ENCODE measurements at places on chromosomes 16 and 17.
A peak's percentile ranks its signal among the peaks of the same experiment; 100 is the strongest.

DNA sequence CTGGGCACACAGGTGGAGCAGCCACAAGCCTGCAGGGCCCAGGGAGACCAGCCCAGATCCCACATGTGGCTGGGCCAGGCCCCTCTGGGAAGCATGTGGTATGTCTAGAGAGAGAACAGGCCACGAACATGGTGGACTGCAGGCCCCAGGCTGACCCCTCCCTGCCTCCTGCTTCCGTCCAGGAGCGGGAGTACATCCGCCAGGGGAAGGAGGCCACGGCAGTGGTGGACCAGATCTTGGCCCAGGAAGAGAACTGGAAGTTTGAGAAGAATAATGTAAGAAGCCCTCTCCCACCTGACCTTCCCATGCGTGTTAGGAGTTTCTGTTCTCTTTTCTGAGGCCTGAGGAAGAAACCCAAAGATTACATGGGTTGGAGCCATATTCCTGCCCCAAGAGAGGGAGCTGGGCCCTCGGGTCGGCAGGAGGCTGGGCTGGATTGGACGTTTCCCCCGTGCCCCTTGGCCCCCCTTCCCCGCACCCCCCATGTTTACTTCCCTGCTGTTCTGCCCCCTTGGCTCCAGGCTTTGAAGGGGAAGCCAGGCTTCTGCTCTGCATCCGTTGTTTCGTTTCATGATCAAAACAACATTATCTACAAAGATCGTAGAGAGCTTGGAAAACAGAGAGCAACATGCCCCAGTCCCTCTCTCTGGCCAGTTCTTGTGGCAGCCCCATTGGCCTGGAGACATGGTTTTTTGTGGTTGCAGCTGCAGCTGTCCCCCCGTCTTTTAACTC lies 5.7 kb upstream of the TCAP start:
- no peak overlapping the region for H3K27ac ChIP-seq
- no peaks in the 10 kb centered on the region for H3K27me3 ChIP-seq
- no peak overlapping the region for H3K4me3 ChIP-seq
- peaks cover 22% of the 10 kb centered on the region for H3K36me3 ChIP-seq
- DNase-seq, result no peak
- no peaks in the 10 kb centered on the region for H3K4me1 ChIP-seq

DNA sequence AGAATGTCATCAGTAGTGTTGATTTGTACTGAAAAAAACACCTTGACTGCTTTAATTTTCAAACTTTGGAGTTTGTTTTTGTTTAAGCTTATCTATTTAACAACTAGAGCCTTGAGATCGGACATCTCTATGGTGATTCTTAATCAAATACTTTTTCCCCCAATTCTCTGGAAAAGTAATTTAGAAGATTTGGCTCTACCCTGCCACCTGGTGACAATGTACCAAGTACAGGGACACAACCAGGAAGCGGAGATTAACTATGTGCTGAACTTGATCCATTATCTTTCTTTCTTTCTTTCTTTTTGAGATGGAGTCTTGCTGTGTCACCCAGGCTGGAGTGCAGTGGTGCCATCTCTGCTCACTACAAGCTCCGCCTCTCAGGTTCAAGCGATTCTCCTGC lies 30.8 kb downstream of the USP43 start:
- H3K27me3 ChIP-seq, result no peaks in the 10 kb centered on the region
- no peaks in the 10 kb centered on the region for H3K4me1 ChIP-seq
- no peak overlapping the region for H3K27ac ChIP-seq
- no peak overlapping the region for H3K4me3 ChIP-seq
- H3K36me3 ChIP-seq, result no peaks in the 10 kb centered on the region

DNA sequence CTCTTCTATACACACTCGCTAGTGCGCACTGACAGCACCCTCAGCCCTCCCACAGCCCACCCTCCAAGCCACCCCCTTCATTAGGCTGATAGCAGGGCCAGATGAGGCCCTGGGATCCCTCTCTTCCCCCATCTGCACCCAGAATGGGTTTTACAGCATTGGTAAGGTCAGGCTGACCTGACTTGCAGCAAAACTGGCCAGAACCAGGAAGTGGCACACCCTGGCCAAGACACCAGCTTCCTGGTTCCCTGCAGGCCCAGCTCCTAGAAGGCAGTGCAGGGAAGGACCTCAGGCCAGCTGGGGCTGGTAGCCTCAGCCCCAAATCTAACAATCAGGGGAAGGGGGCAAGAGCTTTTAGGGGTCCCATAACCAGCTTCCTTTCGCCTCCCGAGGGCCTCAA lies 50.0 kb upstream of the MRPS23 start:
- H3K4me3 ChIP-seq, result no peak overlapping the region
- H3K4me1 ChIP-seq, result peaks cover 84% of the 10 kb centered on the region
- no peak for DNase-seq
- no peaks in the 10 kb centered on the region for H3K27me3 ChIP-seq
- peak overlapping the region; percentile 85 for H3K27ac ChIP-seq

- H3K4me1 ChIP-seq, result peaks cover 13% of the 10 kb centered on the region
- DNase-seq, result peak; percentile 14
- H3K4me3 ChIP-seq, result peak overlapping the region; percentile 72
- H3K27ac ChIP-seq, result peak overlapping the region; percentile 51
- H3K27me3 ChIP-seq, result no peaks in the 10 kb centered on the region
Observed at GRCh38 chr16:70381604-70382342, 35.1 kb downstream of the DDX19A start.

GRCh38 chr17:81984773-81985410 lies 7.5 kb downstream of the ASPSCR1 start:
- H3K4me1 ChIP-seq, result no peaks in the 10 kb centered on the region
- H3K27me3 ChIP-seq, result no peaks in the 10 kb centered on the region
- no peak overlapping the region for H3K4me3 ChIP-seq
- H3K36me3 ChIP-seq, result peaks cover 20% of the 10 kb centered on the region
